Fibroblast of mammary gland (primary cell): ENCODE measurements at places on chromosomes 12 and 14.
A peak's percentile ranks its signal among the peaks of the same experiment; 100 is the strongest.

GRCh38 chr14:50343434-50343833, 31.3 kb downstream of the DMAC2L start:
- no peak for DNase-seq

DNA sequence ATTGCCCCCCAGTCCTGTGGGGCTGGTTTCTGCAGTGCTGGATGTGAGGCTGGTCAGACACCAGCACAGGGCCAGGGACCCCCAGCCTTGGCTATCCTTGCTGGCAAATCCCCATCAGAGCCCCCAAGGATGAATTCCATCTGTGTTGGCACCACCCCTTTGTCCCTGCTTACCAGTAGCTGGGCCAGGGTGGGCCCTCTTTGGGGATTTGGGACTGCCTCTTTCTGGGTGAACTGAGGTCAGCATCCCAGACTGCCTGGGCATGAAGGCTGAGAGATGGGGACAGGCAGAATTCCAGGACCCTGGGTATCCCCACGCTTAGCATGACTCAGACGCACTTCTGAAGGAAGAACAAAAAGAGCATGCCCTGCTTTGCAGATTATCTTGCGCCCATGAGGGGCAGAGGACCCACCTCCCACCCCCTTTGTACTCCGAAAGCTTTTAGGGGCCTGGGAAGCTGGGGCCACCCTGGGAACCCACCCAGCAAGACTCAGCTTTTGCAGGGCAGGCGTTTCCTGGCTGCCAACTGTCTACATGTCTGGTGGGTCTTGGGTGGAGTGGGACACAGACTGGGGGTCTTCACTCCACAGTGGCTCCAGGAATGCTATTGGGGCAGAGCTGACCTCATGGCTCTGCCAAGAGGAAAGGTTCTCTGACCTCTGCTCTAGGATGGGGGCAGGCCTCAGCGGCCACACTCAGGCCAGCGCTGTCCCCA, 26.8 kb downstream of the RFLNA start:
- DNase-seq: peak; percentile 37

DNA sequence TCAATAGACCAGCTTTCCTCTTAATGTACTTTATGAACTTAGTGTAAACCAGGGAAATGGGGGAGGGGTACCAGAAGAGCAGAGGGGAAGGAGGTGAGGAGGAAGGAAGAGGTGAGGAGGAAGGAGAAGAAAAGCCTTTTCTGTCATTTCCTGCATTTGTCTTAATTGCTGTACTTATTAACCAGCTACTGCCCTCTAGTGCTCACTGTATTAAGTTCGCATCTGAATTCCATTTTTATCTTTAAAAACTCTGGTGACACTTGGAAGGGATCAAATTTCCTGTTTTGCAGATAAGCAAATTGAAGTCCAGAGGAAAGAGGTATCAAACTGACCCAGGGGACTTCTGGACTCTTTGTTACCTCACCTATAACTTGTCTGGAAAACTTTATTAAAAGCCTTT, 22.2 kb downstream of the MANSC1 start:
- peak; percentile 76 for DNase-seq

DNA sequence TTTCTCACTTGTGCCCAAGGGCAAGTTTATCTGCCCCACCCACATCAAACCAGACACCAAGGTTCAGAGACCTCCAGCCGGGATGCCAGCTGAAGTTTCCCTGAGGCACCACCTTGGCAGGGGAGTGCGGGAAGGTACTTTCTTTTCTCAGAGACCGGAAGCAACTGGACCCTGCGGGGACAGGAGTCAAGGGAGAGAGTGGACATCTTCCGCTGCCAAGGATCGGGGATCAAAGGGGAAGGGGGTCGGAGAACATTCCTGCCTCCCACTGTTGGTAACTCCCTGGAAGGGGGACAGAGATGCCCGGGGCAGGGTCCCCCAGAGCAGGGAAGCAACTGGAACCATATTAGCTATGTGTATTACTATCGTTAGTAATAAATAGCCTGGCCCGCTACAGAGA, 161.8 kb downstream of the DICER1 start:
- DNase-seq: no peak

- DNase-seq: no peak
These were observed 577.5 kb downstream of the ALG10 start for GRCh38 chr12:34599530-34600513.

DNA sequence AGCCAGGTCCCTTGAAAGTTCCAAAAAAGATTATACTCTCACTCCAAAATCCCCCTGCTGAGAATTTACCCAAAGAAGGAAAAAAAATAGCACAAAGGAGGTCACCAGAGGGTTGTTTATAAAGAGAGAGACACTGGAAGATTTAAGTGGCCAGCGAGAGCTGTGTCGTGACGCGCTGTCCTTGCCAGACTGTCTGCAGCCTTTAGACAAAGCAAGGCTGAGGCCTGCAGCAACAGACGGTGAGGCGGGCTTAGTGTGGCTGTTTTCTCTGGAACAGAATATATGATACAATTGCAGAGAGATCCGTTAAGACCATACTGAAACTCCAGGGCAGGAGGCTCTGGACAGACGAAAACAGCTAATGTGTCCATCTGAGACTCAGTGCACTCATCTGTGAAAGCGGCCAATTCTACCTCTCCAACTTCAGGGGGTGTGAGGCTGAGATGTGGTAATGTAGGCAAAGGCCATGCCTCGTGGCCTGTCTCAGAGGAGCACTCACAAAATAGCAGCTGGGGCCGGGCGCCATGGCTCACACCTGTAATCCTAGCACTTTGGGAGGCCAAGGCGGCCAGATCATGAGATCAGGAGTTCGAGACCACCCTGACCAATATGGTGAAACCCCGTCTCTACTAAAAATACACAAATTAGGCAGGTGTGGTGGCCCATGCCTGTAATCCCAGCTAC, 36.2 kb downstream of the ANAPC7 start:
- no peak for DNase-seq

- no peak for DNase-seq
These were observed 1.7 kb downstream of the FITM1 start for GRCh38 chr14:24132061-24132685.

GRCh38 chr14:96962337-96962736, 165.2 kb downstream of the VRK1 start:
- DNase-seq: no peak

DNA sequence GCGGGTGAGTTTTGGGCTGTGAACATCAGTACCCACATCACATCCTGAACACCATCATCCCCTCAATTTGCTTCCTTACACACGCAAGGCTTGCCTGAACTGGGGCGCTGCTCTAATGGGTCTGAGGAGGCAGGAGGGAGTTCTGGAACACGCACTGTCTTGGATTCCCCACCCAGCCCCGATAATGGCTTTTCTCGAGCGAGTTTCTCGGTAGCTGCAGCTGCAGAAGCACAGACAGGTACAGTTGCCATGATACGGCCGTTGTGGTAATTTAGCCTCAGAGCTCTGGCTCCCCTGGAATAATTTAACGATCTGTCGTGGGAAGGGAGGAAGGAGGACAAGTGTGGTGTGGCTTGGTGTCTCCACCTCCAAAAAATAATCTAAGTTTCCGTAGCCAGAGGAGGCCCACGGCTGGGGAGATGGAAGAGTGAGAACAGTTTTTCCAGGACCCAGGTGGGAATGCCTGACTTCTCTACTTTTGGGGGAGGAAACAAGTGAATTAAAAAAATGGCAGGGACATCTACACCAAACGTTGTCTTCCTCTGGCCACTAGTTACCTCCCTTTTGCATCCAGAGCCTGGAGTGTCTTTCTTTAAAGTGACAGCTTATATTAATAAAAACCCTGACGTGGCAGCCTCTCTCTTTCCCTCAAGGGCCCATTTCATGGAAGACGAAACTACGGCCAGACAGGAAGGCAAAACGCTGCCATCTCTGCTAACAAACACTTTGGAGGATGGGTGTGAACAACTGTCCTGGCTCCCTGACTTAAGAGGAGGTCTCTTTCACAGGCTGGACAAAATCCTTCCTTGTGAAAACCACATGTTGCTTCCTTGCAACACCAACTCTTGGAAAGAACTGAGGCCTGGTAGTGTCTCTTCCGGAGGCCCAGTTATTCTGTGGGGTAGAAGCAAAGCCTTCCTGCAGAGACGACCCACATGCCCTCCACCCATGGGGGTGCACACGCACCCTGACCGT, 84.8 kb downstream of the RBM19 start:
- no peak for DNase-seq

- DNase-seq: peak; percentile 25
These were observed 150.9 kb downstream of the MED13L start for GRCh38 chr12:116126610-116127009.

GRCh38 chr12:62294378-62294777, 34.2 kb downstream of the USP15 start:
- DNase-seq: no peak

DNA sequence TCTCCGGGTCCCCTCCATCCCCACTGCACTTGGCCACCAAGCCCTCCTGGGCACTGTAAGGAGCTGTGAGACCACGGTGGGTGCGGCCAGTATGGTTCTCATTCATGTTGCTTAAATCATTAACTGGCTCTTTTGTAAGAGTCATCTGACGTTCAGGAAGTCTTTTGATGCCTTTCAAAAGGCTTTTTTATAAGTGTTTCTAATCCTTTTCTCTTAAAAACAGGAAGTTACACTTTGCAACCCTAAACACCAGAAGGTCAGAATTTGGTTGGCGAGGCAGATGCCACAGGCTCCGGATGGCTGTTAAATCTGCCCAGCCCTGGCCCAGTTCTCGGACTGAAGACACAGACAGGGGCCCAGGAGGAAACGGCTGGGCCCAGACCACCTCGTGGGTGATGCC, 26.1 kb upstream of the DIO3 start:
- no peak for DNase-seq

DNA sequence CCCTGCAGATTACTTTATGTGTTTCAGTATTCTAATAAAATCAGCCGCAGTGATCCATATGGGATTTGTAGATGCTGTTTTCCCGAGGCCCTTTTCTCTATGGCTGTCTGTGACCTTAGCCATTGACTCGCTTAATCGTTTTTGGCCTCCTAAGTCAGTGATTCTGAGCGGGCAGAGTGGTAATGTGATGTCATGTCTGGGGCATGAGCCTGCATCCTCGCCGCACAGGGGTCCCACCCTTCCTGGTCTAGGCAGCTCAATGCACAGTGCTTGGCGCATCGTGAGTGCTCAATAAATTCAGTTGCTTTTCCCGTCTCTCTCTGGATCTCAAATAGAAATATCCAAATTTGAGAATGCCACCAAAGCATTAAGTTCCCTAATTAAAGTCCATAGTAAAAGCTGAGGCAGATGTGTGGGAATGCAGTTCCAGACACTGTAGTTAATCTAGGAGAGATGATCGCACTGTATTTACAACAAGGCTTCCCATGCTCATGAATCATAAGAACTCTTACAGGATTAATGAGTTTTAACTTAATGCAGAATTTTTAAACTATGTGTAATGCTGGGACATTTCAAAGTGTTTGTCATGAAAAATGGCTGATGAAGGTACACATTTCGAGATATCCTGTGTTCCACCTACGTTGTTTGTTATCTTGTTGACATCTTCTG, 29.3 kb downstream of the HMGA2 start:
- DNase-seq: peak; percentile 61

DNA sequence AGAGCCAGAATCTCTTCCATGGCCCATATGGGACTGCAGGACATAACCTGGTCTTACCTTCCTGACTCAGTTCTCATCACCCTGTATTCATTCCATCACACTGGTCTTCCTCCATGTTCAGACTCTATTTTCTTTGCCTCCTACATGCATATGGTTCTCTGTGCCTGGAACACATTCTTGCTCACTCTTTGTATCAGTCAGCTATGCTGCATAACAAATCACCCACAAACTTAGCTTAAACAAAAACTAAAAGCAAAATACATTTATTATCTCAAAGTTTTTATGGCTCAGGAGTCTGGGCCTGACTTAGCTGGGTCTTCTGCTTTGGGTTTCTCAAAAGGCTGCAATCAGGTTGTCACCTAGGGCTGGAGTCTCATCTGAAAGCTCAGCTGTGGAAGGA, 712.6 kb upstream of the TBX3 start:
- no peak for DNase-seq

DNA sequence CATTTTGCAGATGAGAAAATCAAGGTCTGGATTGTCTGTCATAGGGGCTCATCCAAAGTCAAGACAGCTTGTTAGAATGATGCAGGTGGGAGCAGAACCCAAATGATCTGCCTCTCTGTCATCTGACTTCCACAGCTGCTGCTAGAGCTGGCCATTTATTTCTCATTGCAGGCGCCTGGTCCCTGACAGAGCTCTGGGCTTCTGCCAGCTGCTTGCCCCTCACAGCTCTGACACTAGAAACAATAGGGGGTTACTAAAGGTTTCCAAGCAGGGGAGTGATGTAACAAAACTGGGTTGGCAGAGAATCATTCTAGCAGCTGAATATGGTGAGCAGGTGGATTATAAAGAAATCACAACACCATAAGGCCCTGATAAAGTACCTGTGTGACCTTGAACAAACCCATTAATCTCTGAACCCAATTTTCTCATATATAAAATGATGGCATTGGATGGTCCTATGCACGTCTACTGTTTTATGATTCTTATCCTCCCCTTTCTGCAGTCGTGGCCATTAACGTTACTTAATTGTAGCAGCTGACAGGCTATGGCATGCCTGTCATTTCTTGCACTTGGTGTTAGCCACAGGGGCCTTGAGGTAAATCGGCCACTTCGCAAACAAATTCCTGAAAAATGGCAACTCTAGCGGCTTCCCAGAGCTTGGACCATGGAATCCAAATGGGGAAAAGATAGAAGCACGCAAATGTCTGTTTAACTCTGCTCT, 134.6 kb downstream of the RMST start:
- DNase-seq: no peak

DNA sequence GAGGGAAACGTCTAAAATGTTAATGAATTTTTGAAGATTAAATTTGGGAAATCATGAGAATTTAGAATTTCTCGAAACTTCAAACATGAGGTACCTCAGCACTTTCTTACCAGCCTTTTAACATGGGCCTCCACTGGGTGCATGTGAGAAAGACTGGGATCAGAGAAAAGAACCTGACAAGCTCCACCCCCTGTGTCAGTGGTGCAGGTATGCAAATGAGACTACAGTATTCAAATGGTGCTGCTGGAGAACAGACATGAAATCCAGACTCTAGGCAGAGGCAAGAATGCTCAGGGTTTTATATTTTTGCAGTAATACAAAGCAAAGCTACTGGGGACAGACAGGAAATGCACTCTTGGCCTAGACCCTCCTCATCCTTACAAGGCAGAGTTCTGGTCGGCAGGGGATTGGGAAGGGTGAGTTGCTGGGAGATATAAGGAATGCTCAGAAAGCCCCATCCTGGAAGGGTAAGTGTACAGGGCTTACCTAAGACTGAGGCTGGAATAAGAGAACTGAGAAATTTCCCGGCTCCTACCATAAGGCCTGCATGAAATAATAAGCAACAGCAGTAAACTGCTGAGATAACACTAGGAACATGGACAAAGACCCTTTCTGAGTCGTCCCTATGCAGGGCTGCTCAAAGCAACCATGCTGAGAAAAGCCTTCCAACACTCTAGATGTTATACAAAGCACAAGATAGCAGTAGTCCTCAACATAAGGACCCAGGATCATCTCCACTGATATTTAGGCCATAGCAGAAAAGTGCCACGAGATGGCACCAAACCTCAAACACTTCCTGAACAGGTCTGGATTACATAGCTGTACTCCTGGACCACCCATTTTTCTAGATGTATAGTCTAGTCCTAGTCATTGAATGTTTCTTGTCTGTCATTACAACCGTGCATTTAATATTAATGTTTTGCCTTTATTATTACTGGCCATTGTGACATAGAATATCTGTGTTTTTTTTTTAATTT, 260.8 kb downstream of the RASSF9 start:
- DNase-seq: peak; percentile 70

GRCh38 chr14:36818246-36818645, 156.6 kb downstream of the PAX9 start:
- no peak for DNase-seq

- no peak for DNase-seq
These were observed 55.8 kb downstream of the ARID2 start for GRCh38 chr12:45785315-45785714.
